ENCODE measurements at places on chromosomes 7 and 10. TPM values are rescaled to one million over a fixed set of nuclear protein-coding genes. Genes with fewer than 3 reads are reported as not detected.

DNA sequence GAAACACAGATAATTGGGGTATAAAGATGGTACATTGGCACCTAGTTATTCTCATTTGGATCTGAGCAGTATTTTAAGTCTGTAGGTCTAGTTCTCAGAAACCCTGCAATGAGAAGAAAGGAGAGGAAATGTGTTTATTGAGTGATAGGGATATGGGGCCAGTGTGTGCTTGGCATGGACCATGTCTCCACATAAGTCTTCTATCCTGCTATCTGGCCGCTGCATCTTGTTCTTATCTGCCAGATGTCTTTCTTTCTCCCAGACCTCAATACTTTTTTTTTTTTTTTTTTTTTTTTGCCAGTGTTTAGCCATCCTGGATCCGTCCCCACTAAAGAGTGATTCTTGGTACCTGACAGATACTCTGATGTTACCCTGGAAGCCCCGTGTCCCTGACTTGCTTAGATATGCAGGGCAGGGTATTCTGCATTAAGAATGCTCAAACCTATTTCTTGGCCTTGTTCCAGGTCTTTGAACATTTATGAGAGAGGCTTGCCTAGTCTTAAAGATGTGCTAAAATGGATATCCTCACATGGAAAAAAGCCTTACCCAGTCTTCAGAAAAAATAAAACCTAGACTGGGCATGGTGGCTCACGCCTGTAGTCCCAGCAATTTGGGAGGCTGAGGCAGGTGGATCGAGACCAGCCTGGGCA, 10.0 kb downstream of the MTURN start:
- H3K4me1 ChIP-seq, result no peaks in the 10 kb centered on the region
- H3K4me3 ChIP-seq, result no peak overlapping the region
- H3K27me3 ChIP-seq, result no peaks in the 10 kb centered on the region
- H3K36me3 ChIP-seq, result no peaks in the 10 kb centered on the region
- no peak for DNase-seq

- no peak overlapping the region for H3K27ac ChIP-seq
- no peaks in the 10 kb centered on the region for H3K27me3 ChIP-seq
- DNase-seq, result no peak
- peaks cover 9% of the 10 kb centered on the region for H3K4me1 ChIP-seq
- H3K36me3 ChIP-seq, result no peaks in the 10 kb centered on the region
- no peak overlapping the region for H3K4me3 ChIP-seq
These were observed 10.7 kb upstream of the GPR146 start for GRCh38 chr7:1033546-1034145.

DNA sequence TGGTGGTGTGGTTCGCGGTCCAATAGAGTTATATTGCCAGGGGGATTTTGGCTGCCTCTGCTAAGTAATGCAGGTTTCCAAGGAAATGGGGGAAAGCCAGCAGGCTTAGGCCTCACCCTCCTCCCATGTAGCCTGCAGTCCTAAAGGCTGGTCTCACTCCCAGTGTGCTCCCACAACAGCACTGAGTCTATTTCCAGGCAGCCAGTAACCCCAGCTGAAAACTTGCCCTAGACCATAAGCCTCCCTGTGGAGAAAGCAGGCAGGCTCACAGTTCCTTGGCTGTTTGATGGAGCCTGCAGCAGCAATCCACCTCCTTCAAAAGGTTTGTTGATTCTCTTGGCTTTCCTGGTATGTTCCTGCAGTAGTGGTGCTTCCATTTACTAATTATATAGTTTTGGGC, 220.0 kb upstream of the ZNF804B start:
- no peak for DNase-seq
- no peaks in the 10 kb centered on the region for H3K36me3 ChIP-seq
- H3K27ac ChIP-seq, result no peak overlapping the region
- H3K4me1 ChIP-seq, result no peaks in the 10 kb centered on the region
- no peaks in the 10 kb centered on the region for H3K27me3 ChIP-seq
- no peak overlapping the region for H3K4me3 ChIP-seq

DNA sequence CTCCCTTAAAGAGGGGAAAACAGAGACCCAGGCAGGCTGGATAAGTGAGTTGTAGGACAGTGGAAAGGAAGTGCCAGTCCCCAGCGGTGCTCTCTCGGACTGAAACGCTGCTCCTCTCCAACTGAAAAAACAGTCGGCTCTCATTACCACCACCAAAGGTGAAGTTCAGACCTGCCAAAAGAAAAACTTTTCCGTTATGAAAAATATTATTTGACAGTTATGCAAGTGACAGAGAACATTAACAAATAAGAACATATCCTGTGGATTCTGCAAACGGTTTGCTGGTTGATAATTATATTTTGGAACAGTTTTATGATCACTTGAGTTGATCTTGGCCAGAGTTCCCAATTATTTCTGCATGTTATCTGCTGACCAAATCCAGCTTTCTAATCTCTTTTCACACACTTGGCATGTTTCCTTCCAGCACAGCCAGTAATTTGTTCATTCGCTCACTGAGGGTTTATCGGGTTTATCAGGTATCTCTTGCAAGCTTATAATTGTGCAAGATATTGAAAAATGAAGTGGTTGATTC, 82.6 kb downstream of the PTPRE start:
- H3K4me1 ChIP-seq, result no peaks in the 10 kb centered on the region
- DNase-seq, result no peak
- H3K4me3 ChIP-seq, result no peak overlapping the region
- no peaks in the 10 kb centered on the region for H3K36me3 ChIP-seq

MET gene
- total RNA-seq, result 13.8 TPM

ZNF212 gene
- 14.1 TPM for total RNA-seq

CALHM3 gene
- not detected for total RNA-seq

Measured in uterus (tissue), 4 donors.